ENCODE measurements at places on chromosomes 5 and 9.

DNA sequence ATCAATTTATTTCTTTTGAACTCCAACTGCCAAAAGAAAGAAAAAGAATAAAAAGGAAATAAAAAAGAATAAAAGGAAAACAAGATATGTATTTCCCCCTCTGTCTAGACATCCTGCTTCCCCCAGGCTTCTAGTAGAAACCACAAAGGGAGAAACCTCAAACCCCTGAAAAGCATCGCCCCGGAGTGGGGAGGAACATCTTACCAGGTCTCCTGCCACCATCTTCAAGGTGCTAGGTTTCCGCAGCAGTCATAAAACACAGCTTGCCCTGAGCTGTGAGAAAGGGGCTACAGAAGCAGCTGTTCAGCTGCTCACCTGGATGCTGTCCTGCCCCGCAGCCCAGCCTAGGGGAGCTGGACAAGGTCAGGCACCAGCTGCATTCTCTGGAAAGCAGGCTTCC, 487.7 kb downstream of the GADD45G start:
- DNase-seq, result no peak

DNA sequence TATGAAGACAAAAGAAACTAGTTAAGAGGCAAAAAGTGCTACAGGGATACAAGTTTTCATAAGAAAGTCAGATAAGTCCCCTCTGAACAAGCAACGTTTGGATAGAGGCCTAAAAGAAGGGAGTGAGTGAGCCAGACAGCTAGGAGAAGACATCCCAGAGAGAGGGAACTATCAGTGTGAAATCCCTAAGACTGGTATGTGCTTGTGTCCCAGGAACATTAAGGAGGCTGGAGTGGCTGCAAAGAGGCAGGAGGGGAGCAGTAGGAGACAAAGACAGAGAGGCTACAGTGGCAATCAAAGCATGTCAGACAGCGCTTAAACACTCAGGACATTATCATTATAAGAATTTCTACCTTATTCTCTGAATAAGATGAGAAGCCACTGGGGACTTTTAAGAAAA, 139.1 kb upstream of the STK32A start:
- no peak for DNase-seq

DNA sequence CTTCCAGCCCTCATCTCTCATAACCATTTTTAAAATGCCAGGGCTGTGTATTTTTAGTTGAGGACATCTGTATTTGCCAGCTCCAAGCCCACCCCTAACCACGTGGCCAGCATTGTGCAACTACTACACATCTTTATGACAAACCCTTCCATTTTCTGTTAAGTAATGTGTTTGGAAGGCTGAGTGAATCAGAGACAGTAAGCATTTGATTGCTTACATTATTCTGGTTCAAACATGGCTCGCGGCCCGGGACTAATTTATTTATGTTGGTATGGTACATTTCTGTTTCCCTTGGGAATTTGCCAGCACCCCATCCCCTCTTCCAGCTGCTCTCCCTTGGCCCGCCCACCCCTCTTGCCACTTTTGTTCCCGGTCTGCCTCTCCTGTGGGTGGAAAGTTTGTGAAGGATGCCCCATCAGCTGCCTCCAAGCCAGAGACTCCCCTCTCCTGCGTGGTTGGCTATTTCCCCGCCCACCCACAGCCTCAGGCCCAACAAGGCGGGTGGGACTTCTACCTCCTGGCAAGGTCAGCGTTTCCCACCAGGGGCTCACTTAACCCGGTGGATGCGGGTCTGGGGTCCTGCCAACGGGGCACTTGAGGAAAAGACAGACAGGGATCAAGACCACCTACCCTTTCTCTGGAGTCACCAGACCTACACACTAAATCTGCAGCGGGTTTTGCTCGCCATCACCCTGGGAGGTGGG, 162.2 kb downstream of the HSD17B3 start:
- no peak for DNase-seq

GRCh38 chr9:78557540-78557939, 260.6 kb downstream of the PSAT1 start:
- DNase-seq, result no peak

DNA sequence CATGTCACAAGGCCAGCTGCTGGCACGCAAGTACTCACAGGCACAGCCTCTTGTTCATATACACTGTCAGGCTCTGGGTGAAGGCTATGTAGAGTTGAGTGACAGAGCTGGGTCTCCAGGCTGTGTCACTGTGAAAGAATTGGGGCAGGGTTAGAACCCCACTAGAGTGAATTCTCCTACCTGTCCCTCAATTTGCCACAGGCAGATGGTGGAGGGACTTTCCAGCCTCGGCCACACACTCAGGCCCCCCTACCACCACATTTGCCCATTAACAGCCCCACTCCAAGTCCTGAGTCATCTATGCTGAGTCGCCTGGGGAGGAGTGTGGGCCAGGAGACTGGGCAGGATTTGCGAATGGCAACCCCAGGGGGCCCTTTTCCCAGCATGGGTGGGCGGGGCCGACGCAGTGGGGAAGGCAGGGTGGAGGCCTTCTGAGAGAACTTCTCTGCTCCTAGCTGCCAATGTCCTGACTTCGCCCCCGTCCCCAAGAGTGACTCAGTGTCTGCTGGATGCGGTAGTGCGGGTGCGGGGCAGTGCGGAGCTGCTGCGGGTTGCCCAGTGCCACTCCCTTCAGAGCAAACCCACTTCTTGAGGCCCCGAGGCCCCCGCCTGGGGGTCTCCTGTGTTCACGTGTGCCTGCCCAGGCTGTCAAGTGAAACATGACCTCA, 50.3 kb upstream of the PSD2 start:
- no peak for DNase-seq

GRCh38 chr9:113911850-113912557, 35.9 kb downstream of the ZNF618 start:
- no peak for DNase-seq

- no peak for DNase-seq
Measured at GRCh38 chr5:16579142-16579847, 37.5 kb downstream of the RETREG1 start.

GRCh38 chr9:131743501-131743900, 3.6 kb upstream of the RAPGEF1 start:
- DNase-seq, result no peak

GRCh38 chr9:134666208-134666607, 24.6 kb downstream of the COL5A1 start:
- DNase-seq, result no peak

- no peak for DNase-seq
Measured at GRCh38 chr5:78756858-78757257, 108.3 kb upstream of the LHFPL2 start.

DNA sequence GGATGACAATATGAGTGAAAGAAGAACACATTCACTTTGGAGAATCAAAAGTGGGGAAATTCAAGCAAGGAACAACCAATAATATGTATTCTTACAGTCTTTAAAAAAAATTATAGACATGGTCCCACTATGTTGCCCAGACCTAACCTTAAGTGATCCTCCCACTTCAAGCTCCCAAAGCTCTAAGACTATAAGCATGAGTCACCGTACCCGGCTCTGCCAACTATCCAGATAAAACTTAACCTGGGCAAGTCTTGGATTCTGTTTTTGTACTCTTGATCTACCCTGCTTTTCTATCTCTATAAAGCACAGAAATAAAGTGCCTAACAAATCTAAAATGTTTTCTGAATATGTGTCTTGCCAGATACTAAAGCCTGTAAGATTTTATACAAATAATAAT, 30.9 kb downstream of the CEMIP2 start:
- DNase-seq, result no peak

- no peak for DNase-seq
Measured at GRCh38 chr5:54722846-54723433, 205.4 kb downstream of the SNX18 start.

DNA sequence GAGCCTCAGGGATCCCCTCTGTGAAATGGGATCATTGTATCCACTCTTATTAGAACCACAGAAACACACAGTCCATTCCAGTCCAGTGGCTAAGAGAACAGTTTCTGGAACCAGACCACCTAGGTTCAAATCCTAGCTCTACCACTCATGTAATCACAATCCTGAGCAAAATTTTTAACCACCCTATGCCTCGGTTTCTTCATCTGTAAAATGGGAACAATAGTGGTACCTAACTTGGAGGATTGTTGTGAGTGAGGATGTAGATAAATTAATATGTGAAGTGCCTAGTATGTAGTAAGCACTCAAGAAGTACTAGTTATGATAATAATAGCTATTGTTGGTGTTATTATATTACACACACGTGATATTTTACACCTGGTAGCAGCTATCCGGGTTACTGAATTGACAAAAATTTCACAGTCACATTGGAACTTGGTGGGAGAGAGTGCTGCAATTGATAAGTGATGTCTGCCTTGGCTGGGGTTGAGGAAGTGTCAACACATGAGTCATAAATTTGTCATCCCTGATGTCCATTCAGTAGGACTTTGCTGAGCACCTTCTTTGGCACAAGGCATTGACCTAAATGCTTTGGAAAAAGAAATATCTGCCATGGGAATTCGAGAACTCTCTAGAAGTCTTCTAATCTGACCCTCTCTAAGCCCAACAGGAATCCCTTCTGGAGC, 68.4 kb downstream of the COL27A1 start:
- no peak for DNase-seq

GRCh38 chr9:99347568-99347967, 125.5 kb downstream of the SEC61B start:
- DNase-seq, result no peak

- no peak for DNase-seq
Measured at GRCh38 chr9:107740088-107740980, 250.8 kb upstream of the KLF4 start.

DNA sequence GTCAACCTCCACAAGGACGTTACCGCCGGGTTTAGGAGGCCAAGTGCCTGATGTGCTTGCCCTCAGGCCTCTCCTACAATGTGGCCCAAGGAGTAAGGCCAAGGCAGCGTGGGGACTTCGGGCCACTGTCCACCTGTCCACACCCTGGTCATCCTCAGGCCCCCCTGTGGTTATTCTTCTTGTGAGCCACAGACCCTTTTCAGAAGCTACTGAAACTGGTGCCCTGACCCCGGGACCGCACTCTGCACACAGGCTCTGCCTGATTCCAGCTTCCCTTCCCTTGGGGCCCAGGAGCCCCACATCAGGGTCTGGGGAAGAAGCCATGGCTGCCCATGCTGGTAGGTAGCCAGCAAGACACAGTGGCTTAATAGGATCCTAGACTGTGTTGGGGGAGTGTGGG, 128.8 kb downstream of the OLFM1 start:
- DNase-seq, result no peak

DNA sequence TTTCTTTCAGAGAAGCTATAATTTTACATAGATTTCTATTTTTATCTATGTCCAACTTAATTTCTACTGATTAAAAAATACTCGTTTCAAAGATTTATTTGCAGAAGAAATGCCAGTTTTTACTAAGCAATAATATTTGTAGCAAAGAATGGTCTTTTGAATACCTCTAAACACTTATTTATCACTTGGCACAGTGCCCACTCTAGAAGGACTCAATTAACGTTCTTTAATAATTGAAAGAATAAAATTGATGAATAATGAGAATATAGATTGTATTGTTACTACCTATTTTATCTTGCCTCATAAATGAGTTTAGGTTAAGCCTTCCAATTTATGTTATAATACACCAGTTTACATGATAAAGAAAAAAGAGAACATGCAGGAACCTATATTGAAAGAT, 889.7 kb upstream of the CDH9 start:
- no peak for DNase-seq

- no peak for DNase-seq
Measured at GRCh38 chr5:163894645-163895044, 389.2 kb downstream of the MAT2B start.

DNA sequence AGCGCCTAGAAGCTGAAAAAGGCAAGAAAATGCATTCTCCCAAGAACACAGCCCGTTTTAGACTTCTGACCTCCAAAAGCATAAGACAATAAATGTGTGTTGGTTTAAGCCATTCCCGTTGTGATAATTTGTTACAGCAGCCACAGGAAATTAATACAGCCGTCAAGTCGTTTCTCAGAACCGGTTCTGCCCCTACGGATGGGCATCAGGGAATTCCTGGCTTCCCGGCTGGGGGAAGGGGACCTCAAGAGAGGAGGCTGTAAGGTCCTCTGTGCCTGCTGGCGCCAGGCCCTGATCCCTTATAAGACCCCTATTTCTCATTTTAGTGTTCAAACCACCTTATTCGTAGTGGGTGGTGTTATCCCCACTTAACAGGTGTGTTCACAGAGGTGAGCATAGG, 50.6 kb upstream of the RPL26L1 start:
- DNase-seq, result no peak

DNA sequence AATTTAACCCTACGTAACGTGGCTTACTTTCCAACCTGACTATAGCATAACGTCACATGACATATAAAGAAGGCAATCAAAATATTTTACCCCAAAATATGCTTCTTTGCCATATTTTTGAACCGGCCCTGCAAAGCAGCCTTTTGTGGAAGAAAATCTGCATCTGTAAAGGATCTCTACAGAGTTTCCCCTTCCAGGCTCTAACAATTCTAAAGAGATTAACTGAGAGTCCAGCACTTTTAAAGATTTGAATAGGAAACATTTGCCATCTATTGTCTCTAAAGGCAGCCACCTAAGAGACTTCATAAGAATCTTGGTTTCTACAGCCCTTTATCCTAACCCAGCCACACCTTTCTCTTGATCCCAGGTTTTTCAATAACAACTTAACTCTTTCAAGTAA, 22.7 kb downstream of the AP3B1 start:
- DNase-seq, result no peak

DNA sequence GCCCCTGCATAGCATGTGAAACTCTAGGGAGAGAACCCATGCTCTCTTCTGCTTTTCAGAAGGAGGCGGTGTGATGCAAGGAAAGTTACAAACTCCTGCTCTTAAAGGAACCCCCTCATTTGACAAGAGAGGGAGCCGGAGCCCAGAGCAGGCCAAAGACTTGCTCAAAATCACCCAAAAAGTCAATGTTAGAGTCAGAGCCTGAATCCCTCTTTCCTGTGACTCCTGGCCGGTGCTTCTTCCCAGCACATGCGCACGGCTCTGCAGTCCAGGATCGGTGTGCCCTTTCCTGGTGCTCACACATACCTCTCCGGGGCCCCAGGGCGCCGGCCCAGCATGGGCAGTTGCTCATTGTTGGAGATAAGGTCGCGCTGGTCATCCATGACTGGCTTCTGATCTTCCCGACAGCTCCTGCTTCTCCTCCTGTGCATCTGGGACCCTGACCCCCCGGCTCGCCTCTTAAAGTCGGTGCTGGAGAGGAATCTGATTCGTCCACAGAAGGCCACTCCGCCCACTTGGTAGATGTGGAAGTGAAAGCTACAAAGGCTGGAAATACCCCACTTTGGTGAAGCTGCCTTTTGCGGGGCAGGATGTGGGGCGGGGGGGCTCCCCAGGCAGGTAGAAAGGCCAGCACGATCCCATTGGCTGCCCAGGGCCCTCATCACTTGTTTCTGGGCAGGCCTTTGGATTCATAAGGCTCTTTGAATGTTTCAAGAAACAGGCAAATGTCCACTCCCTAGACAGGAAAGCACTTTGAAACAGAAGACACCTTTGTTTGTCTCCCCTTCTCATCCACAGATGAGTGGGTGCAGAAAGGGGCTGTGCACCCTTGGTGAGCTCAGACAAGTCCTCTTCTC, at the start of gene CD74:
Gene CD74, minus strand, starts transcription at position 592 of the 857 bp plus-strand sequence. Its CDS starts 161 bp downstream, at position 431.
- peak; percentile 87 for DNase-seq

DNA sequence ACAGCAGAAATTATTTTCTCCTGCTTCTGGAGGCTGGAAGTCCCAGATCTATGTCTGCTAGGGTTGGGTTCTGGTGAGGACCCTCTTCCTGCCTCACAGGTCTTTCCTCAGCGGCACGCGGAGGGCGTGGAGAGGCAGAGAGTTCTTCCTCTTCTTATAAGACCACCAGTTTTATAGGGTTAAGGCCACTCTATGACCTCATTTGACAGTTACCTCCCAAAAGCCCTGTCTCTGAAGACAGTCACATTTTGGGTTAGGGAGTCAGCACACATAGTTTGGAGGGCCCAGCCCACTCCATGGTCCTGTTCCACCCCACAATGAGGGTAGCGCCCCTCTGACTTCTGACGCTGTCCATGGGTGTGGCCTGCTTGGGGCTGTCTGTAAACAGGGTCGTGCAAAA, 46.7 kb downstream of the TRIP13 start:
- DNase-seq, result no peak

GRCh38 chr9:4686112-4686511, 6.7 kb downstream of the CDC37L1 start:
- no peak for DNase-seq
